ENCODE measurements at places on chromosomes 7 and 10. TPM values are rescaled to one million over a fixed set of nuclear protein-coding genes. Genes with fewer than 3 reads are reported as not detected.

Gene VENTX
- not detected for total RNA-seq

Gene ANKRD30A
- not detected for total RNA-seq

Gene CDH23
- total RNA-seq: 0.78 TPM

Gene FZD1
- total RNA-seq: 0.02 TPM

Gene CPA4
- total RNA-seq: not detected

Gene POT1
- total RNA-seq: 34.2 TPM

Gene CYP2C8
- total RNA-seq: 0.11 TPM

Gene DDC
- total RNA-seq: not detected

Gene ZNF365
- 0.93 TPM for total RNA-seq

Gene GALNT17
- total RNA-seq: not detected

Gene MET
- 4.3 TPM for total RNA-seq

Gene PLAU
- 1.6 TPM for total RNA-seq

Gene CFAP43
- total RNA-seq: not detected
